ENCODE measurements at places on chromosomes 1 and 21. TPM values are rescaled to one million over a fixed set of nuclear protein-coding genes. Genes with fewer than 3 reads are reported as not detected.
A peak's percentile ranks its signal among the peaks of the same experiment; 100 is the strongest.

DNA sequence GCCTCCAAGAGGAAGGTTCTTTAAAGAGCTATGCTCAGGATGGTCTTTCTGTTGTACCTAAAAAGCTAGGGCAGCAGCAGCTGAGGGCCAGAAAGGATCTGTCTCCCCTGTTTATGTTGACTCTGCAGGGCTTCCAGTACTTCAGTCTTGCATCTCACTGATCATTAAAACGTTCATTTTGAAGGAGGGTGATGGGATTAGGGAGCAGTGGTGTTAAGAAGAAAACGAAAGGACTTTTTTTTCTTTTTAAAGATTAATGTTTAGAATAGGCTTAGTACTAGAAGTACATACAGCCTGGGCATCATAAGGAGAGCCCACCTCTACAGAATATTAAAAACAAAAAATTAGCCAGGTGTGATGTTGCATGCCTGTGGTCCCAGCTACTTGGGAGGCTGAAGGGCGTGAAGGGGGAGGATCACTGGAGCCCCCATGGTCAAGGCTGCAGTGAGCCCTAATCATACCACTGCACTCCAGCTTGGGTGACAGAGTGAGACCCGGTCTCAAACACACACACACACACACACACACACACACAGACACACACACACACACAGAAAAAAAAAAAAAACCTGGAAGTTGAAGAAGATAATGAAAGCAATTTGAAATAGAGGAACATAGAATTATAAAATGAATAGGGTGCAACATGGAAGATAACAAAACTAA lies 2.9 kb downstream of the CR1L start:
- no peak for DNase-seq

GRCh38 chr1:241079047-241079446 lies 278.0 kb downstream of the RGS7 start:
- no peak for DNase-seq

- no peak for DNase-seq
These were observed 17.0 kb downstream of the MARK1 start for GRCh38 chr1:220544901-220545303.

DNA sequence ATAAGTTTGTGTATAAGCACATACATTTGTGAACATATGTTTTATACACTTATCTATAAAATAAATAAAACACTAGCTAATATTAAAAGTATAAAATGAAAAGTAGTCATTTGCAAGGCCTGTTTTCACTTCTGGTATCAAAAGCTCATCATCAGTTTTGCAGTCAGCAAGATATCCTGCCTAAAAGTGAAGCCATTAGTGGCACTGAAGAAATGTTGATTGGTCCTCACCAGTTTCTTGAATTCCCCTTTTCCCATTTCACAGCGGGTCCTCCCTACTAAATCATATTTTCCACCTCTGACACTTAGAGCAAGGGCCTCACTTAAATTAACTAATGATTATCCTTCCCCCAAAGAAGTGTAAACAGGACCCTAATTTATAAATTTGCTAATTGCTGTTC lies 6.7 kb downstream of the TBX15 start:
- DNase-seq, result no peak

GRCh38 chr1:57112148-57112547 lies 146.3 kb upstream of the C8B start:
- no peak for DNase-seq

GRCh38 chr1:198135366-198135765 lies 21.4 kb upstream of the NEK7 start:
- no peak for DNase-seq

- no peak for DNase-seq
These were observed 9.1 kb upstream of the PCNX2 start for GRCh38 chr1:233304489-233305102.

- no peak for DNase-seq
These were observed 78.8 kb upstream of the CD1D start for GRCh38 chr1:158101927-158102326.

GRCh38 chr1:234969581-234970400 lies 158.8 kb downstream of the TOMM20 start:
- DNase-seq, result peak; percentile 68

- DNase-seq, result no peak
These were observed 235.4 kb upstream of the SNX7 start for GRCh38 chr1:98426092-98426491.

- DNase-seq, result no peak
These were observed 129.2 kb downstream of the ADAMTS1 start for GRCh38 chr21:26715878-26716506.

DNA sequence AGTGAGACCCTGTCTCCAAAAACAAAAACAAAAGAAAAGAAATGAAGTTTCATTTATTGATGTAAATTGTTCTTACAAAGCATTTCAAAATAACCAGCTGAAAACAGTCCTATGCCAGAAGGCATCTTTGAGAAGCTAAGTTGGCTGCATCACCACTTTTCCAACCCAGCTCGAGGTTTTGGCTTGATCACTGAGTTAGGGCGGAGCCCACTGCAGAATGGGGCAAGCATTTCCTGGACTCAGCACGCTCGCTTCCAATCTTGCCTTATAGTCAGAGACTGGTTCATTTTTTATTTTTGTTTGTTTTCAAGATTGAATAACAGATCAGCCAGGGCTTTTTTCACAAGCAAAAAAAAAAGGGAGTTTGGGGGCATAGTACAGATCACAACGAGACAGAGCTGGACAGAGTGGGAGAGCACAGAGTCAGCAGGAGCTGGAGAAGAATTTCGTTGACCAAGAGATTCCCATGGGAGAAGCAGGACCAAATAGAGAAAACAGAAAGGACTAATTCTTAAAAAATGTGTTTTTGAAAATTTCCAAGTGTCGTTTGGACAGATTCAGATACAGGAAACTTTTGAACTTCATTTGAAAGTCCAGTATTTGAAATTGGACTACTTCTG lies 23.5 kb upstream of the COL6A1 start:
- DNase-seq, result no peak

GRCh38 chr1:46434358-46434757 lies 40.2 kb downstream of the FAAH start:
- DNase-seq, result no peak

DNA sequence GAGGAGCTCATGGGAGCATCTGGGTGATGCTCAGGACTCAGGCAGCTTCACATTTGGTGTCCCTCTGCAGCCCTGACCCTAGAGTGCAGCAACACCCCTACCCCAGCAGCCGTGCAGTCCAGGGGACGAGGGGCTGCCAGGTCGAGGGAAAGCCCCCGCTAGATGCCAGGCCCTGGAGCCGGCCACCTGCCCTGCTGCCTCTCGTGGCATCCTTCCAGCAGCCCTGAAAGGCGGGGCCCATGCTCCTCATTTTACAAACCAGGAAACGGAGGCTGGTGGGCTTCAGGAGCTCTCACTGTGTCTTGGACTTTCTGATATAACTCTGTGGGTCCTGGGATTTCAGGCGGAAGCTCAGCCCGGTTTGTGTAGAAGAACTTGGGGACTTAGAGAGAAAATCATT lies 120.5 kb upstream of the WNT4 start:
- DNase-seq, result no peak

- DNase-seq, result no peak
These were observed 15.9 kb downstream of the TXNIP start for GRCh38 chr1:145980457-145980994.

GRCh38 chr1:186212568-186213224 lies 162.4 kb downstream of the TPR start:
- no peak for DNase-seq

- no peak for DNase-seq
These were observed 42.3 kb upstream of the SYT14 start for GRCh38 chr1:209895709-209896108.

- no peak for DNase-seq
These were observed 52.7 kb upstream of the ATP5PO start for GRCh38 chr21:33968080-33968994.

DNA sequence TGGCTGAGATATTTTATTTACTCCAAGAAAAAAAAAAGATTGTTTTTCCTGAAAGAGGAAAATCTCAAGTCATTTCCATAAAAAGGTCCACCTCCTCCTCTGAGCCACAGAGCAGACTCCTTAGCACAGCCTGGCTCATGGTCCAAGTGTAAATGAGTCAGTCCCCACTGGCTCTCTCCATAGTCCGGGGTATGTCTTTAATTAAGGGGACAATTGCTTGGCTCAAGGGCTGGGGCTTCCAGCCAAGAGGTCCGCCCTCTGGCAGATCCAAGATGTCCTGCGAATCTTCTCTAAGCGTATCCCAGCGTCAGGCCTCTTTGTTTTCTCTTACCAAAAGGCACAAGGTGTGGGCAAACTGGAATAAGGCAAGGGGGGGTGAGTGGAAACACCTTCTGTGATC lies 33.3 kb downstream of the FOXD2 start:
- no peak for DNase-seq

DNA sequence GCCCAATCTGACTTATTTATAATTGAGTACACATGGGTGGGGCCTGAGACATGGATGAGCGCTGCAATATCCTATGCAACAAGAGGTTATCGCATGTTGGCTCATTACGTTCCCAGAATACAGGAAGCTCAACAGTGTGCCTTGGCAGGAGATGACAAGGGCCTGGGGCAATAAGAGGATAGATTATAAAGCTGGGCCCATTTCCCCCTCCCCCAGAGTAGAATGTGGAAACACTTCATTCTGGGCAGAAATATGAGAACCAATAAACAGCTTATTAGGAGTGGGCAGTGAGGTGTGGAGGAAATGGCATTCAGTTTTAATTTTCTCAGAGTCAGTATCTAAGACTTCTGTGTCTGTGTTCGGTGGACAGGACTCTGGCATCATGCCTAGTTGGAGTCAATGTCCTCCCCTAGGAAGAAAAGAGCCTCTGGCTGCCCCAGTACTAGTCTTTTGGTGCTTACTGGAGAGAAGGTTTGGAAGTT lies 92.8 kb downstream of the PIK3R3 start:
- DNase-seq, result peak; percentile 59

- no peak for DNase-seq
These were observed 21.2 kb upstream of the LRRC8C start for GRCh38 chr1:89611721-89612120.

DNA sequence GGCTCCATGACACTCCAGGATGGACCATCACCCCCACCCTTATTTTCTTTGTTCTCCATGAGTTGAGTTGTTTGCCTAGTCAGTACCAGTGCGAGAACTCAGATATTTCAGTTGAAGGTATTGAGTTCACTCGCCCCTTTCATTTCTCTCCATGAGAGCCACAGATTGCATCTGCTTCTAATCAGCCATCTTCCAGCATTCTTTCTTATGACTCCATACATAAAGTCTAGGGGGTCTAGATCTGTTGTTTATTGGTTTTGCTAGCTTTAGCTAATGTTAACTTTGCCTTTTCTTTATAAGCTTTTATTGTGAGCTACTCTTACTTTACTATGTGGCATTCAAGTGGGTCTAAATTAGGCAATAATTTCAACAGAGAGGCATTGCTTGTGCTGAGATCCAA lies 71.6 kb upstream of the PDC start:
- DNase-seq, result no peak

GRCh38 chr1:13228343-13228781 lies 2.4 kb upstream of the PRAMEF18 start:
- no peak for DNase-seq

DNA sequence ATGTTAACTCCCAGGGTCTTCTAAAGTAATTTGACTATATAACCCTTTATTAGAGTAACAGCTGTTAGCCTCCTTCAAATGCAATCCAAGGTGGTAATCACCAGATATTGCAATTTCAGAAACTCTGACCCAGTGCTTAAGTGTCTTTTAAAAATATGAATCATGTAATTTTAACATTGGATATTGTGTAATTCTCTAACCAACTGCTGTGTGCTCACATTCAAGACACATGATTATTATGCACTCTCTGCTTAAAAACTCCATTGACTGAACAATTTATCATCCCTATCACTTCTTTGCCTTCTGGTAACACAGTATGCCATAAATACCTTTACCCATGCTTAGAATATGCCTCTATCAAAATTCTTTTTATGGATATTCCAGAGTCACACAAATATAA lies 537.4 kb upstream of the RGS18 start:
- DNase-seq, result no peak

- DNase-seq, result no peak
These were observed 185.0 kb downstream of the ZBTB18 start for GRCh38 chr1:244236101-244236500.

- DNase-seq, result peak; percentile 9
These were observed 45.7 kb downstream of the ABCD3 start for GRCh38 chr1:94463765-94464330.

DNA sequence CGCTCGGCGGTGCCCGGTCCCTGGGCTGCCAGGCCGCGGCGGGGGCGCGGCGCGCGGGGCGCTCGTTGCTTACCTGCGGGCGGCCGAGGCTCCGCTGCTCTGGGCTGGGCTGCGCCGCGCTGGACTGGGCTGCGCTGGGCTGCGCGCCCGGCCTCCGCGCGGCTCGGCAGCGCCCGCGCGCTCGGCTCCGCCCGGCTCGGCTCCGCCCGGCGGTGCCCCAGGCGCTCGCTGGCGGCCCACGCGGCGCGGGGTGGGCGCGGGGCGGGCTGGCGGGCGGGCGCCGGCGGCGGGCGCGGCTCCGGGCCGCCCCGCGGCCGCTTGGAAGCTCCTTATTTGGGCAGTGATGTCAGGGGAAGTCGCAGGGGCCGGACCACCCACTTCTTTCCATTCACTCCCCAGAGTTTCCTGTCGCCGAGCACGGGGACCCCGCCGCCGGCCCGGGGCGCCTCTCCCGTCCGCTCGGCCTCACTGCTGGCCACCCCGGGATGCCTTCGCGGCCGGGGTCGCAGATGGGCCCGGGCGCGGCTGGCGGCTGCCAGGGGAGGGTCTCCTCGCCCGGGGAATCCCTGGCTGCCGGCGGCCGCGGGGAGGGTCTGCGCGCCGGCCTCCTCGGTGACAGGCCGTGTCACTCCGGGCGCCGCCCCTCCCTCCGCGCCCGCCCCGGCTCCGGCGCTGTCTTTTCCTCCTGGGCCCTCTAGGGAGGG lies 177.7 kb upstream of the EDN2 start:
- peak; percentile 81 for DNase-seq

DNA sequence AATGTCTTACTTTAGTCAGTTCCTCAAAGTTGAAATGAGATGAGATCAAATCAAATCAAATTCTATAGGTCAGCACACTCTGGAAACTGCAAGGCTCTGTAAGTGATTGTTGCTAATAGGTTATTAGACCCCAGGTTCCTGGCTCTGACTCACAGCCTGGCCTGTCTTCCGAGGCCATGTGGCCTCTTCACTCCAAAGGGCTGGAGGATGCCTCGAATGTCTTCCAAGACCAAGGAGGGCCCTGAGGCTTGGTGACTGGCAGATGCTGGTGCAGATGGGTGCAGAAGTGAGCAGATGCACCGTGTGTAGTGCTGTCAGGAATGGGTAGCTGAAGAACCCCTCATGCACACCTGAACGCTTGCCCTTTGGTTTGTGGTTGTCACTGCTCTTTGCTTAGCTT lies 113.4 kb downstream of the MAB21L3 start:
- no peak for DNase-seq

Gene LAMB3
- 102 TPM for polyA plus RNA-seq

Gene PTGER3
- polyA plus RNA-seq, result 1.1 TPM

Gene TAS1R1
- polyA plus RNA-seq, result 0.14 TPM

Gene TTC39A
- 12.1 TPM for polyA plus RNA-seq

Gene HSD11B1
- polyA plus RNA-seq, result 5.1 TPM

Gene KMO
- 0.41 TPM for polyA plus RNA-seq

Gene CELA2B
- polyA plus RNA-seq, result 0.80 TPM

Gene FCAMR
- polyA plus RNA-seq, result not detected

Gene LRRC3
- polyA plus RNA-seq, result 6.2 TPM

Gene LPAR3
- polyA plus RNA-seq, result 1.2 TPM

Gene ALPL
- polyA plus RNA-seq, result 1.5 TPM

Gene BMP8A
- 0.71 TPM for polyA plus RNA-seq

Gene HENMT1
- polyA plus RNA-seq, result 10.5 TPM

Gene HSD3B2
- 0.18 TPM for polyA plus RNA-seq

Gene GSTM5
- 91.2 TPM for polyA plus RNA-seq

Gene MFSD2A
- 203 TPM for polyA plus RNA-seq
